Stimulated activated CD4-positive, alpha-beta T cell treated with anti-CD3 and anti-CD28 coated beads, Interleukin-1b, Interleukin-23, amount 100 ng/mL, for 1 hour (primary cell): ENCODE measurements at places on chromosomes 6 and 20.

- DNase-seq = no peak
Measured at GRCh38 chr6:154471609-154472362, 38.7 kb downstream of the CNKSR3 start.

DNA sequence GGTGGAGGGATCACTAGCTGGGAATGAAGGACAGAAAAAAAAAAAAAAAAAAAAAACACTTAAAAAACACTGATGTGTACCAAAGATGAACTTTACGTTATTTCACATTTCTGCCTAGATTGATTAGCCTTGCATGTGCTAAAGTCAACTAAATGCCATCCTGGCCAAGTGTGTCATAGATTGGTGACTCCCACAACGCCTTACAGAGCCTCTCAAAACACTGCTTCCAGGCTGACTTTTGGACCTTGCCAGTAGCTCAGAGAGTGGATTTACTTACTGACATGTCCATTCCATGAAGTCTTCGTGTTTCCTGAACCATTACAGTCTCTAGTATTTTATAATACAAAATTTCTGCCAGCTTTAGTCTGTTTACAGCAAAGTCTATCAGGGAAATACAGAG lies 40.5 kb downstream of the RBL1 start:
- no peak for DNase-seq

DNA sequence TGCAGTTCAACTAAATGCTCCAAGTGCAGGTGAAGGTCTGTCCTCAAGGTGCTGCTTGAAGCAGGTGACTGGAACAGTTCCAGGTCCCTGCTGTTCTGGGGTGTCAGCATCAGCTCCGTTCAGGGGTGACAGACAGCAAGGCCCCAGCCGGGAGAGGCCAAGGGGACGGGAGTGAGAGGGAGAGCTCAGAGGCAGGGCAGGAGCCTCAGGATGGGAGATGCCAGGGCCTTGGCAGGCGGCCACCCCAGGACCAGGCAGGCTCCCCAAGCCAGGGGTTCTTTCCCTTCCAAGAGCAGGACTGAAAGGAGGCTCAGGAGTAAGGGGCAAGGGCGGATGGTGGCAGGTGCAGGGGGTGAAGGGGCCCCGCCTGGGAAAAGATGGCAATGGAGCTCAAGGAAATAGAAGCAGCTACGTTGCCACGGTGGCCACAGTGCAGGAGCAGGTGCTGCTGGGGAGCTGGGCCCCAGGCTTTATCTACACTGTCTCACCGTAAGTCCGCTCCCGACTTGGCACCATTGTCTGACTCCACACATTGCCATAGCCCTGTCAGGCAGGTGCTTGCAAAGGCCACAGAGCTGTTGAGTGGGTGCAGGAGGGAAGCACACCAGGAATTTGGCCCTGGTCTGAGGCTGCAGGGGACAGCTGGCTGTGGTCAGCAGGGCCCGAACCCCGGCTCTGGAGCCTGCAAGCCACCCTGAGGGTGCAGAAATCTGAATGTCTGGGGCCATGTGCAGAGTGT lies 43.1 kb downstream of the ERMARD start:
- no peak for DNase-seq

GRCh38 chr6:163648868-163649267 lies 234.3 kb downstream of the QKI start:
- no peak for DNase-seq

GRCh38 chr6:36142971-36143838 lies 12.9 kb downstream of the MAPK13 start:
- DNase-seq = no peak

GRCh38 chr6:151390851-151391470 lies 398 bp downstream of the ZBTB2 start:
- peak; percentile 72 for DNase-seq

- no peak for DNase-seq
Measured at GRCh38 chr6:144307880-144308279, 22.7 kb downstream of the UTRN start.

DNA sequence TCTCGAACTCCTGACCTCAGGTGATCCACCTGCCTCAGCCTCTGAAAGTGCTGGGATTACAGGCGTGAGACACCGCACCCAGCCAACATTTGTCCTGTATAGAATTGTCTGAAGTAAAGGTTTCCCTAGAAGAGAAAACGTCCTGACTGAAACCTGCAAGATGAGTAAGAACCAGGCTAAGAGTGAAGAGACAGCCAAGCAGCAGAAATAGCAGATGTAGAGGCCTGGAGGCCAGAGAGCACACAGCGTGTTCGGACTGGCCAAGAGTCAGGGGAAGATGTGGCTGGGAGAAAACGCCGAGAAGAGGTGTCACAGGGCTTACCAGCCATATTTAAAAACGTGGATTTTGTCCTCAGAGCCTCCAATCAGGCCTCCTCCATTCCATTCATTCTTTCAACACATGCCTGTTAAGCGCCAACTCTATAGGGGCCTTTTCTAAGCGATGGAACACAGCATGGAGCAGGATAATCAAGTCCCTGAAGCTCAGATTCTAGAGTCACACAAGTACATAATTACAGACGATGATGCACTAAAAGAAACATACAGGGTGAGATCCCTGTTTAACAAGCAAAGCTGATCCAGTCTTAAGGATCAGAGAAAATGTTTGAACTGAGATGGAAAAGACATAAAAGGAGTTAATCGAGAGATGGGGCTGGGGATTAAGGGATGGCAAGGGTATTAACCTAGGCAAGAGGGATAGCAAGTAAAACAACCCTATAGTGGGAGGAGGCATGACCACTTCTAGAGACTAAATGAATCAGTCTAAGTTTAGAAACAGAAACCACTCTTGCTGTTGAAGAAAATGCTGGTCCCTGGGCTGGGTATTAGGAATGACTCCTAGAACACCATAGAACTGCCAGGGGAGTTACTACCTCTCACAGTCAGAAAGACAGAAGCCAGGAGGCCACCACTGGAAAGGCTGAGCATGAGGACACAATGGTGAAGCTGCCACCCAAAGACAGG lies 4.8 kb downstream of the ZCCHC3 start:
- no peak for DNase-seq

DNA sequence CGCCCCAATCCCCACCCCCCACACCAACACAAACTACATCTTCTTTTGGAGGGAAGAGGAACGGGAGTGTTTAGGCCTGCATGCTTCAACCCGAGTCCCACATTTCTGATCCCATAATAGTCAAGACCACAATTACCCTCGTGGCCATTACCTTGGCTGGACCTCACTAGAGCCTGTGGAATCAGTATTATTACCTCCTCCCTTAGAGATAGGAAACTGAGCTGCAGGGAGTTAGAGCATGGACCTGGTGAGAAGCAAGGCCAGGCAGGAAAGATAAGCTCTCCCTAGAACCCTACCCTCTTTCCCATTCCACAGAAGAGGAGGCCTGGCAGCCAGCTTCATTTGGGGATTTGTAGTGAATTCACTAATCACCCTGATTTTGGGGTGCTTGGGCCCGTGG lies 74.1 kb downstream of the NCR2 start:
- DNase-seq = no peak

GRCh38 chr6:10621847-10622246 lies 72.6 kb downstream of the C6orf52 start:
- DNase-seq = no peak

DNA sequence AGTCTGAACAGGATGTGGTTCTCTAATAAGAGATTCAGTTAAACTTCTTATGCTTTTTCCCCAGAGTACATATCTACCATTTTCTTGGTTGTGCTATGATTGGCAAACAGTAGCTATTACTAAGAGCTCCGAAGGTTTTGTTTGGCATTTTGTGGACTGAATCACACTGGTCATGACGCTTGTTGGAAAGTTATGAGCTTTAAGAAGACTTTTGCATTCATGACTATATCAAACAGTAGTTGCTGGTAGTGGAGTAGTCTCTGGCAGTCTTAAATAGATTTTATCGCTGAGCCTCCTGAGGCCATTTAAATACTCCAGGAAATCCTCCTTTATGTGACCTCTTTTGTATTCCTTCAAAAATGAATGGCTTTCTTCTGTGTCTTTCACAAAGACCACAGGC lies 40.8 kb downstream of the CCDC170 start:
- DNase-seq = no peak

GRCh38 chr6:149567945-149568585 lies 1.9 kb downstream of the GINM1 start:
- DNase-seq = no peak

DNA sequence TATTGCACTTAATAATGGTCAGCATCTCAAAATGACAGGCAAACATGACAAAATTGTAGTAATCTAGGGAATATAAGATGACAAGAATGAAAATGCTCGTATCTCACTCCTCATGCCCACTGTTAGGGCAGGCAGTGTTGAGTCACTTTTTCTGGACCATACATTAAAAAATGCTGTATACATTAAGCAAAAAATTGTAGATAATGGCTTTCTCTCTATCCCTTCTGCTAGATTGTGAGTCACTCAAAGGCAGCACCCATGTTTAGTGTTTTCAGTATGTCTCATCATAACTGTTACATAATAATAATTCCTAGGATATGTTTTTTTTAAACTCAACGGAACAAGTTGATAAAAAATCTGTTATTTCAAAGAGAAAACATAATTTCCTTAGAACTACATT lies 199.3 kb downstream of the TENT5A start:
- DNase-seq = no peak

DNA sequence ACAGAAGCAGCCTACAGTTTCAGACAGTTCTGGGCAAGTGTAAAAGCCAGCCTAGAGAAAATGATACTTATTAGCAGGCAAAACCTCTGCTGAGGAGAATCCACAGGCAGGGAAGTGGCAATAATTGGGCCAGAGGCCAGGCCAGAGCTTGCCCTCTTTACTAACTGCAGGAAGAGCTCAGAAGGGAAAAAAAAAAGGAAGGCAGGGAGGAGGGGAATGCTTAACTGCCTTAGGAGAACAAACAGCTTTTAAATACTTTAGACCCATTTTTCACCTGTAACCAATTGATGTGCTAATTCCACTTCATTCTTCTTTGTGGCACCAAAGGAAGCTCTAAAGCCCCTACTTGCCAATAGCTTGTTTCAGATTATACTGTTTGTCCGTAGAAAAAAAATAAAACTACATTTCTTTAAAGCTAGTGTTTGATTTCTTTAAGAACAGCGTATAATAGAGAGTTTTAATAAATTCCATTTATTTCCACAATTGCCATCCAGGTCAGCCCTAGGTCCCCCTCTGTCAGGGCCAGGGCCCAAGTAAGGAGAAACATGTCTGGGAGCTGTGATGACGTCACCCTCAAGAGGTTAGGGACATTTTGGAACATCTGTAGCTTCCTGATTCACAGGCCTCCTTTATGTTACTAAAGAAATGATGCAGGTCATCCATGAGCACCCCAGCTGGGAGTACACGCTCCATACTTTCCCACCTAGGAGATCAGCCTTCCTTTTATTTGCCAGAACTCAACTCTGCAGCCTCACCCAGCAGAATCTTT lies 384.3 kb downstream of the CDC5L start:
- no peak for DNase-seq

GRCh38 chr20:6492271-6493055 lies 275.0 kb upstream of the BMP2 start:
- DNase-seq = no peak

GRCh38 chr20:1964659-1965405 lies 29.0 kb downstream of the PDYN start:
- no peak for DNase-seq

GRCh38 chr6:121847806-121848522 lies 412.5 kb downstream of the GJA1 start:
- no peak for DNase-seq

- DNase-seq = no peak
Measured at GRCh38 chr20:7966176-7966575, 25.9 kb upstream of the HAO1 start.

- DNase-seq = no peak
Measured at GRCh38 chr6:132604635-132605152, 15.2 kb upstream of the TAAR5 start.

GRCh38 chr6:92362404-92362803 lies 1057.0 kb downstream of the EPHA7 start:
- no peak for DNase-seq

DNA sequence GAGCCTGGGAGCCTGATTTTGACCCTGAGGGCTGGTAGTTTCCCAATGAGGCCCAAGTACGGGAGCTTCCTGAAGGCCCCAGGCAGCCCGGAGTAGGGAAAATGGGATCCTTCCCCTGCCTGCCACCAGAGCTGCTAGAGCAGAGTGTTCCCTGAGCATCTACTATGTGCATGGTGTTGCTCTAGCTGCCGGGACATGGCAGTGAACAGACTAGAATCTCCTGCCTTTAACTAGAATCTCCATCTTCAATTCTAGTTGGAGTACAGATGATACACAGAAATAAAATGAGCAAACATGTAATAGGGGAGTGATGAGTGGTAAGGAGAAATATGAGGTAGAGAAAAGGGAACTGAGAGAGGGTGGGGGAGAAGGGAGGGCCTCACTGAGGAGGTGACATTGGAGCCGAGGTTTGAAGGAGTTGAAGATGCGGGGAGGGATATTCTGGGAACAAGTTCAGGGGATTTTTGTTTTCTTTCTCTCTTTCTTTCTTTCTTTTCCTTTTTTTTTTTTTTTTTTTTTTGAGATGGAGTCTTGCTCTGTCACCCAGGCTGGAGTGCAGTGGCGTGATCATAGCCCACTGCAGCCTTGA lies 18.5 kb downstream of the VSTM2L start:
- DNase-seq = no peak

- no peak for DNase-seq
Measured at GRCh38 chr6:158057213-158057987, 75.7 kb downstream of the SYNJ2 start.

DNA sequence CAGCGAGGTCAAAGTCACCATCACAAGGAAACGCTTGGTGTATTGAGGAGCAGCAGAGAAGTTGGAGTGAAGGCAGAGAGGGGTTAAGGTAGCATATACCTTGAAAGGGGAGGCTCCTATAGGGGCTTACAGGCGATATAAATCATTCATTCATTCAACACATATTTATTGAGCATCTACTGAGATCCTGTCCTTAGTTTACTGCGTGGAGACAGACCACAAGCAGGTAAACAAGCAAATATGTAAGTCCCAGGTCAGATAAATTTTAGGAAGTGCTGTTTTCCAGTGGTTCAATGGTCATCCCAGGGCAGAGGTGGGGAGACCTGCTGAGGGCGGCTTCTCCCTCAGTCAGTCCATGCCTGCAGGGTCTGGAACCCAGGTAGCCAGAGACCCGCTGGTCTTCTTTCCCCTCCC lies 761 bp upstream of the DNMT3B start:
- DNase-seq = no peak

- DNase-seq = no peak
Measured at GRCh38 chr20:46803123-46804020, 91.3 kb upstream of the EYA2 start.

DNA sequence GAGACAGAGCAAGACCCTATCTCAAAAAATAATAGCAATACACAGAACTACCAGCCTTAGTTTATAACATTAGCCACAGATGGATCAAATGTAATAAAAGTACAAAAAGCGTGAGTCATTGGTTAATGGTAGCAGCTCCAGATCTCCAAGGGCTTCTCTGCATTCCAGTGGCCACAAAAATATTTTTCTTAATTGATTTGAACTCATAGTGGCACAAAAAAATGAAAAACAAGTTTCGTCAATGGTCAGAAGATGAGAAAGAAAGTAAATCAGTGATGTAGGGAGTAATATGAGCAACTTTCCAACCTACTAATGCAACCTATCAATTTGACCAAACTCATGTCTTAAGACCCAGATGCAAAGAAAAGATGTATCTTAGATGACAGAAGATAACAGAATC lies 79.6 kb downstream of the CEP57L1 start:
- no peak for DNase-seq
